Astrocyte of the hippocampus (primary cell): ENCODE measurements at places on chromosomes 6 and 20.

- DNase-seq: no peak
These were observed 181.4 kb downstream of the TBX18 start for GRCh38 chr6:84582997-84583396.

DNA sequence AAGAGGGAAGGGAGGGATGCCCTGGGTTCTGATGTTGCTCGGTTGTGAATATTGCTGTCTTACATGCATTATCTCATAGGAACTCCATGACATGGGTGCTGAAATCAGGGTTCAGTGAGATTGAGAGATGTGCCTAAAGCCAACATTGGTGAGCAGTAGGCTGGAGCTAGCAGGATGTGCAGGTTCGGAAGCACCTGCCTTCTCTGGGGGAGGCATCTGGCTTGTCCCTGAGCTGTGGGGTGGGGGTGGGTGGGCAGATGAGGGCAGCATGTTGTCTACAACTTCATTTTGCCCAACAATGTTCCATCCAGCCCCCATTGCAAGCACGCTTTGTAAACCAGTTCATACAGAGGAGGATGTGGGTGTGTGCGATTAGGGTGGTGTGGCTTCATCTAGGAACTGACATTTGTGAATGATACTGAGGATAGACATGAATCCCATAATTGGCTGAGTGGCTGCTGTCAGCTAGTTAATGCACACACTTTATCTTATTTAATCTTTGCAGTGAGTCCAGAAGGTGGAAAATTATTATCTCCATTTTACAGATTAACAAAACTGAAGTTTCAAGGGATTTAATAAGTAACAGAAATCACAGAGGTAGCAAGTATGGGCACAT, 119.4 kb downstream of the SYNDIG1 start:
- no peak for DNase-seq

- peak; percentile 65 for DNase-seq
These were observed 603.5 kb upstream of the CITED2 start for GRCh38 chr6:139977887-139978332.

DNA sequence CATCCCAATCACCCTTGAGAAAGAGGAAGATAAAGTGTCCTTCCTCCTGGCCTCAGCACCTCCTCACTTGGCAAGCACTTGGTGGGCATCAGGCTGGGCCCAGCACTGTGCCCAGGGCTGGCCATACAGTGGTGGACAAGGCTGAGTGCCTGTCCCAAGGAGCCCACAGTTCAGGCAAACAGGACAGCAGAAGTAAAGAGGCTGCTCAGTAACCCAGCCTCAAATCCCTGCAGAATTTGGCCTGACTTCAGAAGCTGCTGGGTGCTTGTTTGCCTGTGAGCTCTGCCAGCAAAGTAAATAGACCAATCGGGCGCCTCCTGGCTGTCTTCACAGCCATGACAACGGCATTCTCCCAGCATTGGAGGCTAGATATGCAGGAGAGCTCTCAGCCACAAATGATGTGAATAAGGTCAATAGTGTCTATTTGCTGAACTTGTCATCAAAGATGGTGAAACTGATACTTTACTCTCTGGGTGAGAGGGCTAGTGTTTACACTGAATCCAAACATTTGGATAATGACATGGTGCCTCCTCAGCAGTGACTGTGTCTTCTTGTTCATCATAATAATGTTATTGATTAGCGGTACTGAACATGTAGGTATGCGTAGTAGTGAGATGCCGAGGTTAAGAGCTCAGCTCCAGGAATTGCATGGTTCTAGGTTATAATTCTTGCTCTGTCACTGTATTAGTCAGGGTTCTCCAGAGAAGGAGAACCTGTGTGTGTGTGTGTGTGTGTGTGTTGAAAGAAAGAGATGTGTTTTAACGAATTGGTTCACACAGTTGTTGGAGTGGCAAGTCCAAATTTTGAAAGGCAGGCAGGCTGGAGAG, 36.9 kb upstream of the FANCE start:
- peak; percentile 95 for DNase-seq
